DMS53 (cell line): ENCODE measurements at places on chromosomes 5 and 9.

DNA sequence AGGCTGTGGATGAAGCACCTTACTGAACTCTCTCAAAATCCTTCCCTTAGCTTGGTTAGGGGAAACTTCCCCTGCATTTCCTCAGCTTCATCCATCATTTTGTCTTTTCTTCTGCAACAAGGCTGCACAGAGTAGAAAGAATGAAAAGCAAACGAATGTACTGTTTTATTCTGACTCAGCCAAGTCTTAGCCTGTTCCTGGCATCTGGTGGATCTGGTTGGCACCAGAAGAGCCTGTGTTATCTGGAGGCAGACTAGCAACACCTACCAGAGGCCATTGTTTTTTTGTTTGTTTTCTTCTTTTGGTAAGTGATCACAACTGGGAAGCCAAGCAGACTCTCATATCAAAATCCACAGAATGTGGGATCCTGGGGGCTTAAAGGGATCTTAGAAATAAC, 200.7 kb downstream of the FANCC start:
- DNase-seq, result no peak

GRCh38 chr5:57298985-57299491, 125.2 kb downstream of the GPBP1 start:
- DNase-seq, result peak; percentile 86

- no peak for DNase-seq
Measured at GRCh38 chr9:114166614-114167572, 11.6 kb downstream of the COL27A1 start.

- no peak for DNase-seq
Measured at GRCh38 chr9:132447902-132448301, 37.9 kb downstream of the CFAP77 start.

GRCh38 chr9:94166976-94167346, 82.7 kb downstream of the PTPDC1 start:
- no peak for DNase-seq

- DNase-seq, result peak; percentile 85
Measured at GRCh38 chr5:141878186-141878710, at the start of gene PCDH1. Gene PCDH1 (minus strand): TSS chr5:141878410. CDS start chr5:141878262, 148 bp downstream.

DNA sequence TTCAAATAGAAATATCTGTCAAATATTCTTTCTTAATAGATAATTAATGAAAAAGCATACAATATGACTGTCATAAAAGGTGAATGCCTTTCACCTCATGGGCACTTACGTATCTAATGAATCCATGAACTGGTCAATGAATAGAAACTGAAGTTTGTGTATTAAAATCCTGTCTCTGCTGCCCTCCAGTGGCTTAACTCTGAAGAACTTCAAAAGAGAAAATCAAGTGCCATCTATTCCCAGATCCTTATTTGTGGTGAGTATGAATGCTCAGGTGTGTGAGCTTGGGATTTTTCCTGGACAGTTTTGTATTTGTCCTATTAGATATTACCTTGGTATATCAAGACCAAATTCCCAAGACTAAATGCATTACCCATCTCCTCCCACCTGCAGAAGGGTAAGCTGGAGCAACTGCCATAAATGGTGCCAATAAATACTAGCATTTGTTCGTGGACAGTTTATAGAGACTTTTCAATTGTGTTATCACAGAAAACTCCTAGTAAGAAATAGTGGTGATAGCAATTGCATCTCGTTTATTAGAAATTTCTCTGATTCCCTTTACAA, 44.0 kb upstream of the SVEP1 start:
- DNase-seq, result peak; percentile 73

- no peak for DNase-seq
Measured at GRCh38 chr9:122075135-122076030, 17.7 kb downstream of the TTLL11 start.

DNA sequence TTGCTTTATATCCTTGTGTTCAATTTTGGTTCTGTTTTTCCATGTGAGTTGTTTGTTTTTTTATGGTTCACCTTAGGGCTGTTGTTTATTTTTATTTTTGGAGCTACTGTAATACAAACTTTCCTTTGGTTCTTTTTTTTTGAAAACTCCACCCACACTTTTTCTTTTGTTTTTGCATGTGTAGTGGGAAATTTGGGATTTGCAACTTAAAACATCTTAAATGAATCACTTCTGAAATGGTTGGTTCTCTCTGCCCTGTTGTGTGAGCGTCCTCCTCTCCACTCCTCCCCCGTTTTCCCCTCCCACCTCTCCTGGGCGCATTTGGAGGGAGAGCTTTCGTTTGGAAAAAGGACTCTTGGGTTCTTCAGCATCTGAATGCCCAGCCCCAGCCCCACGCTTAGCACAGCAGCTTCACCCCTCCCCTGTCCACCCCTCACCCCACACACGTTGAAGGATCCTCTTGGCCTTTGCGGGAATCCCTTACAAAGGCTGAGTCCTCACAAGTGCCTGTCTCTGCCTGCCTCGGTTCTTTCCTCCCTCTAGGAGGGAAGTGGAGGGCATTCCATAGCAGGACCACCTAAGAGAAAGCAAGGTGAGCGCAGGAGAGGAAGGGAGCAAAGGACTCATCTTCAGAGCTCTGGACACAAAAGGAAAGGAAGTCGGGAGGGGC, 67.2 kb downstream of the DMRT1 start:
- DNase-seq, result no peak

DNA sequence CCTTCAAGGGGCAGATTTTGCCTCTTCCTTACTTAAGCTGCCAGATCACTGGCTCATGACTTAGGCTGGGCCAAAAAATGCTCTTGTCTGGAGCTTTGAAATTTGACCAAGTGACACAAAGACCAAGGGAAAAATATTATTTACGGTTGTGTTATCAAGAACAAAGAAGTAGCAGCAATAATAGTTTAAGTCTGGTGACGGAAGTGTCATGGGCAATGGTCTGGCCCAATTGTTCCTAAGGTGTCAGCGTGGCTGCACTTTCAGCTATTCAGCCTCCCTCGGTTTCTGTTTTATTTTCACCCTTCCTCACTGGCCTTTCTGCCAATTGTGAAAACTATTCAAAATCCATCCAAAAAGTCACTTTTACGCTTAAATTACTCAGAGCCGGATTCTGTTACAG, 185.3 kb downstream of the CDH18 start:
- no peak for DNase-seq

DNA sequence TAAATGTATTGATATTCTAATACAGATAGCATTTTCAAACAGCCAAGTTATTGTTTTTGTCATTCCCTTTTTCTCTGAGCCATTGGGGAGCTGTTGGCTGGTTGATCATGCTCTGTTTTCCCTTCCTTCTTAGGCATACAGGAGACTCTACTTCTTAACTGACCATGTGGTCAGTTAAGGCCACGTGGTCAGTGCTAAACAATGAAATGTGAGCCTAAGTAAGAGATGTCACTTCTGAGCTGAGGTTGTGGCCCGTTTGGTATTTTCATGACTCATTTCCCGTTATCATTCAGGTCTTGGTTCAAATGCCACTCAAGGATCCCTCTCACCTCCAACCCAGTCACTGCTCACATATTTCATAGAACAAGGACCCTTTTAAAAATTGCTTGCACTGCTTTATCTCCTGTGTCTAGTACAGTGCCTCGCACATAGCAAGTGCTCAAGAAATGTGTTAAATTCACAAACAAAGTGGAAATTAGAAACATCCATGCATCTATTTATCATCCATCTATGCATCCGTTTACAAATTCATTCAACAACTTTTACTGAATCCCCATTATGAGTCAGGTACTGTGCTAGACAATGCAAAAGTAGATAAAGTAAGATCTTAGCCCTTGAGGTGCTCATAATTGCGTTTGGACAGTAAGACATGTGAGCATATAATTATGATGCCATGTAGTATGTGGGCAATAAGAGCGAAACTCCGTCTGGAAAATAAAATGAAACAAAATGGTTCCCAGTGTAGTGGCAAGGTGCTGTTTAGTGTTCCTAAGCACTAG, 50.7 kb downstream of the ARRDC3 start:
- DNase-seq, result peak; percentile 93

- DNase-seq, result peak; percentile 46
Measured at GRCh38 chr9:109317979-109318741, 2.7 kb downstream of the EPB41L4B start.

DNA sequence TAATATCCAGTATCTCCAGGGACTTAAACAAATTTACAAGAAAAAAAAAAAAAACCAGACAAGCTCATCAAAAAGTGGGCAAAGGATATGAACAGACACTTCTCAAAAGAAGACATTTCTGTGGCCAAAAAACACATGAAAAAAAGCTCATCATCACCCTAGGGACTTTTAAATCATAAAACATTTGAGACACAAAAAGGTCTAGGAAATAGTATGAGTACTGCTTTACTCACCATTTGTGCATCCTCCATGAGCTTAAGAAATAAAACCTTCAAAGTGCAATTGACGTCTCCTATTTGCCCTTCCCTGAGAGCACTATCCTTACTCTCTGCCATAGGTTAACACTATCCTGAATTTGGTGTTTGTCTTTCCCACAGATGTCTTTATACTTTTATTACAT, 193.7 kb upstream of the NREP start:
- no peak for DNase-seq

- DNase-seq, result no peak
Measured at GRCh38 chr5:77200663-77201062, 9.8 kb upstream of the PDE8B start.

DNA sequence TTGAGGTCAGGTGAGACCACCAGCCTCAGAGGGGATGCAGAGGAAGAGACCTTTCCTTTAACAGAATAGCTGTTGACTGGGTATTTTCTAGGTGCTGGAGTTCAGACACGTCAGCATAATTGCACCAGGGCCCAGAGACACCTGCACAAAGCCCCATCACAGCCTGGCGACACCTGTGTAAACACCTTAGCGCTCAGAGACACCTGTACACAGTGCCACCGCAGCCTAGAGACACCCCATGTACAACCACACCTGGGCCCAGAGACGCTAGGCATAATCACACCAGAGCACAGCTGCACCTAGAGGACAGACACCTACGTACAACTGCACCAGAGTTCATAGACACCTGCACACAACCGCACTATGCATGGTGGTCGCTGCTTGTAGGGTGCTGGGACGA, 1.0 kb downstream of the TRIP13 start:
- peak; percentile 96 for DNase-seq

DNA sequence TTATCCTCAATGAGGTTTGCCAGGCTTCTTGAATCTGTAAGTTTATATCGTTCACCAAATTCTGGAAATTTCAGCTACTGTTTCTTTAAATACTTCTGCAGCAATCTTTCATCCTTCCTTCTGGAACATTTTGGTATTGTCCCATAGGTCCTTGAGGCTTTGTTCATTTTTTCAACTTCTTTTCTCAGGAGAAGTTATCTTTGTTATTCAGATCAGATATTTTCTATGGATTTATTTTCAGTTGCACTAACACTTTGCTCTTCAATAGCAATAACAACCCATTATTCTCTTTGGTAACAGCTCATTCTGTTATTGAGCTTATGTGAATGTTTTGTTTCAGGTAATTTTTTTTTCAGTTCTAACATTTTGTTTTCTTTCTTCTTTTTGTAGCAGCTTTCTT, 13.5 kb downstream of the SNX2 start:
- DNase-seq, result no peak

GRCh38 chr5:168790671-168791250, 211.6 kb upstream of the PANK3 start:
- DNase-seq, result no peak

DNA sequence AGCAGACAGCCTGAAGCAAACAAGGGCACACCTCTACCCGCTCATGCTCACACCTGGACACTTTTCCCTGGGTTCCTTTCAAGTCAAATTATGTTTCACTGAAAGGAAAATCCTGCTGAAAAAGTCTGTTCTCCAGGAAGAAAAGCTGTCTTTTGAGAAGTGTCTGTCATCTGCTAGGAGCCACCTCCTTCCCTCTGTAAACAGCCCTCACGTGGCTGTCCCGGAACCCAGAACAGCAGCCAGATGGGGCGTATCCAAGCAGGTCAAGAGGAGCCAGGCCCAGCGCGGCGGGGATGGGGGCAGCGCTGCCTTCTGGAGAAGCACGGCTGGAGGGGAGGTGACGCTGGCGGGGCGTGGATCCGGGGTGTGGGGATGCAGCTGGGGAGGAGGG, at the start of gene PNPLA7:
TSS of gene PNPLA7 (minus strand) at position 172 of the 391 bp plus-strand sequence. CDS start 205 bp downstream, outside the sequence.
- DNase-seq, result peak; percentile 97

DNA sequence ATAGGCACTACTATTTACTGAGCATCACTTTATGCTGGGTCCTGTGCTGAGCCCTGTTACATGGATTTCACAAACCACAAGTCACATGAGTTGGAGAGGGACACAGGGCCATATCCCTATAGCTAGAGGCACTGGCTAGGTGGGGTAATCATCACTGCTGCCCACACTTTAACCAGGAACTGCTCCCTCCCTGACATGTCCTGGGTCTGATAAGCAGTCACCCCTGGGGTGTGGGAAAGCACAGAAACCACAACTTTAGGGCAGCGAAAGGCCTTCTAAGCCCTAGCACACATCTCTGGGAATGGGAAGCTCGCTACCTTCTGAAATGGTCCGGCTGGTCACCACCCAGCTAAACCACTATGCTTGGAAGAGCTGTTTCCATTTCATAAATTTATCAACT, 15.0 kb downstream of the TBC1D2 start:
- no peak for DNase-seq

GRCh38 chr9:92163276-92163675, 48.1 kb upstream of the SPTLC1 start:
- no peak for DNase-seq

DNA sequence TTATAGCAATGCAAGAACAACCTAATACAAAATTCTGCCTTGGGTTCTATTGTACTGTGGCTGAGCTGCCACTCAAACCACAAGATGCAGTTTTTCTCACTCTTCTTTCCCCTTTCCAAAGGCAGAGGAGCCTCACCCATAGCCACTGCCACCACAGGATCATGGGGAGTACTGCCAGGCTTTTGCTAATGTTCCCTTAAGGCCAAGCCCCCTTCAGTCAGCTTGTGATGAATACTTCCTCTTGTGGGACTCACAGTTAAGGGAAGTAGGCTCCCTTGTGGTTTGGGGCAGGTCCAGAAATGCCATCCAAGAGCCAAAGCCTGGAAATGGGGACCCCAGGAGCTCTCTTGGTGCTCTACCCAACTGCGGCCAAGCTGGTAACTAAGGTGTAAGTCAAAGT, 258.7 kb downstream of the SPATA31D1 start:
- DNase-seq, result no peak

DNA sequence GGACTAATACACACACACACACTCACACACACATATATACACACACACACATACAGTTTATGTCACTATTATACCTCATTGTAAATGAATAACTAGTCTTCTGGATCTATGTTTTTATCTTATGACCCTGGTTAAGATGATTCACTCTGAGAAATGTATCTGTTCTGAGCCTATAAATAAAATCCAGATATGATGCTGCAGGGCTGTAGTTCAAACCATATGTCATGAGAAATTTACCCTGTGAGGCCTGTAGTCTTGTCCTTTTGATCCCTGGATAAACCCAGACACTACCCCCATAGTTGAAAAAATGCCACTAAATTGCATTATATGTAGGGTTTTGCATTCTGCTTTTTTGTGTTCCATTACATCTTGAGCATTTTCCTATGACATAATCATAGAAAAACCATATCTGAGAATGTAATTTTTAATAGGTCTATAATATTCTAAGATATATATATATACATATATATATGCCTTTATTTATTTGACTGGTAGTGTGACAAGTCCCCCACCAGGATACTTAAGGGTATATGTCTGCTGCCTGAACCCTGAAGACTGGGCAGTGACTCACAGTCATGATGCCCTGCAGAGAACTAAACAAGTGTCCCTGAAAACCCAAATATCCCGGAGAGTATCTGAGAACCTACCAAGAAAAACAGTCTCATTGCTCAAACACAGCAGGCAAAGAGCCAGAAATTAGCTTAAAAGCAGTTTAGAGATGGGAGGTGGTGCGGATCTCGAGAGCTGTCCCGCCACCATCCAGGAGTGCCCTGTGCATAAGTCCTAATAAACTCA, 18.4 kb upstream of the ALDOB start:
- no peak for DNase-seq
